ENCODE measurements at places on chromosomes 2 and 18.

DNA sequence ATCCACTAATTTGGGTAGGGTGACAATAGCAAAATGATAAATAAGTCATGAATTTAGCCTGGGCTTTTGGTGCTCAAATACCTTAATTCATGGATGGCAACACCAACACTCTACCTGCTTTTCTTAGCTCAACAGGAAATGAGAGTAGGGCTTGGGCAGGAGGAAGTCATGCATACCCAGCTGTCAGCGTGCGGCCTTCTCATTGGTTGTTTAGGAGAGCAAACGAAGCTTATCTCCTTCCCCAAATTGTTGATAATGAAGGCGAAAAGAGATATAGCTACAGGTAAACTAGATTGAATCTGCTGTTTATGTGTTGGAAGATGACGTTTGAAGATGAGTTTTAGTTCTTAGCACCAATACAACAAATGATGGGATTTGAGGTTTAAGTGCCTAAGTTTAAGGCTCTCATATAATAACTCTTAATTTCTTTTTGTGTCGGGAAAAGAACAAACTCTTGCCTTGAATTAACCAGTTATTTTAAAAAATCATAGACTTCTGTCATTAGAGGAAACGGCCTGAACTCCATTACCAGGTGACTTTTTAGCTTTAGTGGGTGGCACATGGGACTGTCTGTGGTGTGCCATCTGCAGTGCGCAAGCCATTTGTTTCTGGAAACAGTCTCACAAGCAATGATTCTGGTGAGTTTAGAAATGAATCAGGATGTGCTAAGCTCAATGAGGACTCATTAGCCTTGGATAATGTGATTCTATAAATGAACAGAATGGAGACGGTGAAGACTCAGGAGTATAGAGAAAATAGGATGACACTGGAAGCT lies 19.8 kb downstream of the MAP4K4 start:
- no peak for DNase-seq

- no peak for DNase-seq
These were observed 2.6 kb downstream of the DSC2 start for GRCh38 chr18:31099450-31100230.

DNA sequence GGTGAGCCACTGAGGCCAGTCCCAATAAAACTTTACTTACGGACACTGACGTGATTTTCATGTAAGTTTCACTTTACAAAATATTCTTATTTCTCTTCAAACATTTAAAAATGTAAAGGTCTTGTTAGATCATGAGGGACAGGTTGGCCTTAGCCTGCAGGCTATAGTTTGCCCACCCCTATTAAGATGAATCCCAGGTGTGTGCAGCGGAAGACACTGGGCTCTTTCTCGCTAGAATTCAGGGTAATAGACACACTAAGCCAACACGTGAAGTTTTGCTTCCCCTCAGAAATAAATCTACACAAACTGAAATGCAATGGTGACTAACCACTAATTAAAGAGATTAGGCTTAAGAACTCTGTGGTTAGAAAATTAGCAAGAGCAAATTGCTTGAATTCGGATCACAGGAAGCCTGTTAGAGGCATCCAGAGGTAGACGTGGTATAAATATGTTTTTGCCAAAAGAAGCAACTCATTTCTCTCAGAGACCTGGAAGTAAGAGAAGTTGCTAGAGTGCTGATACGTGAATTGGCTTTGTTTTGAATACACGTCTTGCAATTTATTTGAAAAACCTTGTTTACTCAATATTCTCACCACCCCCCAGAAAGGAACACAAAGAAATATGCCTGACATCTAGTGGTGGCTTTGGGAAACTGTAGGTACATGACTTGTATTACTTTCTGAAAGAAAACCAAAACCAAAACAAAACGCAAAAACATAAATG lies 151.6 kb downstream of the DTNB start:
- DNase-seq, result peak; percentile 77

- DNase-seq, result no peak
These were observed 59.0 kb downstream of the MBD2 start for GRCh38 chr18:54165450-54165849.

DNA sequence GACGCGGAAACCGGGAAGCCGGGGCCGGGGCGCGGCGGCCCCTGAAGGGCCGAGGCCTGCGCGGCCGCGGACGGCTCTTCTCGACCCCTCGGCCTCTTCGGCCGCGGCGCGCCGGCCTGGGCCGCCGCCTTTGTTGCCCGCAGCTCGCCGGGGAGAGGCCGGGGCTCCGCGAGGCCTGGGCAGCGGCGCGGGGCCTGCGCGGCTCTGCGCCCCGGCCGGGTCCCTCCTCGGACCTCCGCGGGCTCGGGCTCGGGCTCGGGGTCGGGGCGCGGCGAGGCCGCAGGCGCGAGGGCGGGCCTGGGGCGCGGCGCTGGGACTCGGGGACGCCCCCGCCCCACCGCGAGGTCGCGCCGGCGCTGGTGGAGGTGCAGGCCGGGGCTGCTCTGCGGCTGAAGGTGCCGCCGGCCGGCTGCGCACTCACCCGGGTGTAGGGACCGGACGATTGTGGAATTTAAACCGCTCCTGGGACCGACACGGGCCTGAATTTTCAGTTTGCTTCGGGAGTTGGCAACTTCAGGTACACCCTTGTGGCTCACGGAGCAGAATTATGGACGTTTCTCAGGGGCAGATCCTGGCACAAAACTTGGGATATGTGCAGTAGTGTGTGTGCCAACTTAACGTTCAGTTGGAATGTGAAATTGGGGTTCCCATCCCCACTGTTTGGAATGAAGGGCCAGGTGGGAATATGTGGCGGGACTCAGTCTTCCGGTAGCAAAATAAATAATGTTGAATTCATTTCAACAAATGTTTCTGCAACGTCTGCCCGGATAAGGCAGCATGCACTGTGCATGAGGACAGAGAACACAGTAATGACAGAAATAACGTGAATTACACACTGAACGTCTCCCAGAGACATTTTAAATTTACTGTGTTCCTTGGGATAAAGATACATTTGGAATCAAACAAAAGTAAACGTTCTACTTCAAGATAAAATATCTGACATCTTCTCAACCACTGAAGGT lies 787 bp downstream of the SOCS6 start:
- peak; percentile 27 for DNase-seq

DNA sequence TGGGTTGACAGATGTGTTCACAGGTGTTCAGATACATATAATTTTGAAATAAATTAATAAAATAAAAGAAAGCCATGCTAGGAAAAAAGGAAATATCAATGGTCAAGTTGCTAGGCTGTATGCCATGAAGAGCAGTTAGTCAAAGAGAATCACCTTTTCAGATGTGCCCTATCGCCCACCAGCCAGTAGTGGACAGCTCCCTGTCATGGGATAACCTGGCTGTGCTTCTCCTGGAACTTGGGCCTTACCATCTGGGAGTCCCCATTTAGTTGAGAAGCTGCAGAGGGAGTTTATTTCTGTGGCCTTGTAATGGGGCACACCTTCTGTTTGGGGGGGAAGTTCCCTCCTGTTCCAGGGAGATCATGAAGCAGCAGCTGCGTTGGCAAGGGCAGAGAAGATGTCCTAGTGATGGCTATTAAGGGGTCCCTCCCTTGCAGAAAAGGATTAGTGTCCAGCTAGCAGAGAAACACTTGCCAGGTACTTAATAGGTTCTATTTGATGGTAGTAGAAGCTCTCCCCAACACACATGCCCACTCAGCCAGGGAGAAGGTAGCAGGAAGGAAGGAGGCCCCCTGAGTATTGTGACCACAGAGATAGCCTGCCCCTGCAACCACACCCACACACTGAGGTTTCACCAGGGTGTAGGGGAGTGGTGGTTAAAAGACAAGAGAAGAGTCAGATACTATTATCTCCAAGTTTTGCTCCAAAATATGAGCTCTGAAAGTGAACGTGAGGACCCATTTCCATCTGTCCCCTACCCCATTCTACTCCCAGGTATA lies 117.7 kb downstream of the B3GNT2 start:
- DNase-seq, result no peak

DNA sequence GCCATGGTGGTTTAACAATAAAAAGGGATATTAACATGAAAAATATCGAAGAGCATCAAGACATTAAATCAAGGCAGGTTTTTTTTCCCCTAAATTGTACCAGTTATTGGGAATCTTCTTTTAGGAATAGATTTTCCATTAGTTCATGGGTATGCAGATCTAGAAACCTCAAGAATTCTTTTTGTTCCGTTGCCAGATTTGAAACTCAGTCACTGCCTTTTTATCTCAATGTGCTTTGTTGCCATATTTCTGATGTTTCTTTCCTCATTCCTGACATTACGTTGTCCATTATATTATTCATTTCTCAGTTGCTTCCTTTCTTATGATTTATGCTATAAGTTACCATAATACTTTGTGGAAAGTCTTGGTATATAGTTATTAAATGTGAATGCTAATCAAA lies 162.2 kb downstream of the CD226 start:
- peak; percentile 41 for DNase-seq

DNA sequence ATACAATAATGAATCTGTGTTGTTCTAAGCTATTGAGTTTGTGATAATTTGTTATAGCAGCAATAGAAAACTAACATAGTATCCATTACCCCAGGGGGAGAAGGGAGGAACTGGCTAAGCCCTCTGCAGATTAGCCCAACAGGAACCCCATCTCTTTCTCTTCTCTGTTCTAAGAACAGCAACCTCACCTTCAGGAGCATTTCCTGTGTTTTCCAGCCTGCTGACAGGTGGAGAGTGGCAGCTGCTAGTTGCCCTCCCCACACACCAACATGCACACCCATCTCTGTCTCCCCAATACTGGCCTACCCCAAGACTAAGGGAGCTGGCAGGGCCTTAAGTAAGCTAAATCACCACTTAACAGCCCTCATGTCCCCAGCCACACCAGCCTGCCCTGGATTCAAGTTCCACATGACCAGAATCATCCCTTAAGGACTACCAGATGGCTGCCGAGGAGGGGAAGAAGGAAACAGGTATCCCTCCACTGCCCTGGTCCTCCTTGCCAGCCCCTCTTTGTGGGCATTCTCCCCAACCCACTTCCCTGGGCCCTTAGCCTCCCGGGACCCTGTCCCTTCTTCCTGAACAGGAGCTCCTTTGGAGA lies 52.8 kb downstream of the TRABD2A start:
- no peak for DNase-seq

GRCh38 chr2:118058951-118059350 lies 29.3 kb upstream of the INSIG2 start:
- DNase-seq, result peak; percentile 26

GRCh38 chr2:191347881-191348280 lies 102.7 kb downstream of the MYO1B start:
- DNase-seq, result peak; percentile 62

DNA sequence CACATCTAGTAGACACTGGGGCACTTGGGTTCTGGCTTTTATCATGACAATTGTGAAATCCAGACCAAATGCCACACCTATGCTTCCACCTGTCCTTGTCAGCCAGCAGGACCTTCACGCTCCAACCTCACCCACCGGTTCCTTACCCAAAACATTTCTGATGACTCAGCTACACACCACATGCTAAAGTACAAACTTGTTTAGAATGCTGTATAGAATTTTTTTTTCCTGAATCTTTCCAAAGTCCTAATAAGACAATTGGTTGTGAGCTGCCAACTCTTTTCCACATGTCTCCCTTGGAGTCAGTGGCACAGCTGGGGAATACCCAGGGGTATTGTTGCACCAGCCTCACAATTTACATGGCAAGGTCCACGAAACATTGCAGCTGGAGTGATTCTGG lies 75.5 kb upstream of the LPIN2 start:
- no peak for DNase-seq

DNA sequence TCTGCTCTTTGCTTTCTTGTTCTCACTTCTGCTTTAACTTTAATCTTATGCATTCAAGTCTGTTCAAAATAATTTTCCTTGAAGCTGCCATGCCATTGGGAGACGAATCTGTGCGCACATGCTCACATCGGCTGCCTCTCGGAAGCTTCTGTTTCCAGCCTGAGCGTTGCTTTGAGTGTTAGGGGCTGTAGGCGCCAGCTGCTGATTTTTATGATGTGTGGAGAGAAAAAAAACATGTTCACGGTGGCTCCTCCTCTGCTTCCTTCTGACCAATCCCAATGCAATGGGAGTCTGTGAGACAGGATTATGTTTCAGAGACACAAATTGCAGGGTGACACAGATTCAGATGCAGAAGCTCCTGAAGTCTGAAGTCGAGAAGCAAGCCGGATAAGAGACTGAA lies at the start of gene MC4R:
Gene MC4R (minus strand): TSS at position 180 of the 400 bp plus-strand sequence. CDS start 426 bp downstream, outside the sequence.
- peak; percentile 92 for DNase-seq

- DNase-seq, result no peak
These were observed 84.3 kb downstream of the RPRM start for GRCh38 chr2:153394247-153394646.

- DNase-seq, result peak; percentile 23
These were observed 32.9 kb upstream of the PPM1B start for GRCh38 chr2:44135771-44136170.

DNA sequence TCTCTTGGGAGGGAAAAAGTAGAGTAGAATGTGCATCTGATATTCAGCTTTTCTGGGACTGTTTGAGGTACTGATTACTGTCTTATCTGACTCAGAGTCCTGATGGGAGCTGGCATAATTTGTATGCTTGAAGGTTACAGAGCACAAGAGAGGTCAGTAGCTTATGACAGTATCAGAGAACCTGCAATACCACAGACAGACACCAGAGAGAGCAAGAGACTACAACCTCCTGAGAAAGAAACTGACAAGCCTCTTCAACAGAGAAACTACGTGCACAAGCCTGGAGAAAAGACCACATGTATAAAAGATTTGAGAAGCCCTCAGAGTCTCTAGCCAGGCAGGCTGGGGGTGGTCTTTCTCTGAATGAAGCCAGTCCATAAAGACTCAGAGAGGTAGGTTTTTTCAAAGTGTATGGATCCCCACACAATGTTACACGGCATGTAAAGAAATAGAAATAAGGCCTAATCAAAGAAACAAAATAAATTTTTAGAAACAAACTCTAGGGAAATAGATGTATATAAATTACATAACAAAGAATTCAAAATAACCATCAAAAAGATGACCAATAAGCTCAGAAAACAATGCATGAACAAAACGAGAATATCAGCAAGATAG lies 568.3 kb downstream of the LRRTM4 start:
- peak; percentile 19 for DNase-seq

- no peak for DNase-seq
These were observed 25.5 kb downstream of the FHL2 start for GRCh38 chr2:105373344-105373781.

- no peak for DNase-seq
These were observed 250.2 kb downstream of the LRRTM1 start for GRCh38 chr2:80054346-80054675.

DNA sequence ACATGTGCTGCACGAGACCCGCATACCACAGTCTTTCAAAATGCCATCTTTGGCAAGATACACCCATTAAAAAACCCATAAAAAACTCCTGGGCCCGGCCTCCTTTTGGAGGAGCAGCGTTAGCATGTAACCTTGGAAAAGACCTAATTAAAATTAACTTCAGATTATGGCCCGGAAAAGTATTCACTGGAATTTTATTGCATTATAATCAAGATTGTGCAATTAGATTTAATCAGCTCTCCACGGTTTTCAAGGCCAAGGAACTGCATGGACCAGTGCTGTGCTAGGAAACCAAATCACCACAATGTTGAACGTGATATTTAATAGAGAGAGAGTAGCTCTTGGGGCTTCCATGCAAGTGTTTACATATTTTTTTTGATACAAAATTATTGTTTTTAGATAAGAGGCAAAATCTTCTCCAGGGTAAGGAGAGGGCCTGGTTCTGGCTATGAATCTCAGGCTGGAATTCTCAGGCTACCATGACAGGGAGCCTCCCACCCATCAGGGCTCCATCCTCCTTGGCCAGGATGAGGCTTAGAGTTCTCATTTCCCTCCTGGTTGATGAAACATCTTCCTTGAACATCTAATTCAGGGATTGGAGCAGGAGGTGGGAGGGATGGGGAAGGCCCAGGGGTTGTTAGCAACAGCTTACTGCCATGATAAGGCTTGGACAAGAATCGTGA lies 82.0 kb upstream of the TTC39C start:
- no peak for DNase-seq

GRCh38 chr2:108118996-108119395 lies 120.8 kb upstream of the SULT1C3 start:
- no peak for DNase-seq

GRCh38 chr2:71831193-71831577 lies 316.5 kb downstream of the CYP26B1 start:
- peak; percentile 92 for DNase-seq
